ENCODE measurements at places on chromosomes 3 and 15.
A peak's percentile ranks its signal among the peaks of the same experiment; 100 is the strongest.

- peak; percentile 68 for DNase-seq
These were observed 84.9 kb downstream of the ARNT2 start for GRCh38 chr15:80489030-80489594.

DNA sequence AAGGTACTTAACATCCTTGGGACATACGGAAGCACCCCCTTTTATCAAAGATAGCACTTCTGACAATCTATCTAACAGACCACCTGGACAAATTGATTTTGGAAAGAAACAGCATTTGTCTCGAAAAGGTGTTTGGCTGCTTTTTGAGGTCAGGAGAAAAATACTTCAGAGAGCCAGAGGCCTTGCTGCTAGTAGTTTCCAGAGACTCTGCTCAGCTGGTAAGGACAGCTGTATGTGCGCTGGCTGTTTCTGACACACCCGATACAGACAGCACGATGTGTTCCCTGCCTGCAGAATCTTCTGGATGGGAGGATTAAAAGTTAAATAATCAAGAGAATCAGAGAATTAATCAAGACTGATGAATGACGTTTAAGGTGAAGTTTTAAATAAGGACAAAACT is 15.6 kb upstream of the GYG1 start:
- DNase-seq, result no peak

- DNase-seq, result peak; percentile 66
These were observed at the start of gene THRB for GRCh38 chr3:24494618-24495325. TSS of gene THRB (minus strand) at chr3:24494850.

GRCh38 chr15:67762610-67763368 is 62.5 kb upstream of the SKOR1 start:
- peak; percentile 33 for DNase-seq

- no peak for DNase-seq
These were observed 747.5 kb downstream of the NR2F2 start for GRCh38 chr15:97077975-97078374.

- DNase-seq, result no peak
These were observed 2.2 kb downstream of the FURIN start for GRCh38 chr15:90870354-90871138.

DNA sequence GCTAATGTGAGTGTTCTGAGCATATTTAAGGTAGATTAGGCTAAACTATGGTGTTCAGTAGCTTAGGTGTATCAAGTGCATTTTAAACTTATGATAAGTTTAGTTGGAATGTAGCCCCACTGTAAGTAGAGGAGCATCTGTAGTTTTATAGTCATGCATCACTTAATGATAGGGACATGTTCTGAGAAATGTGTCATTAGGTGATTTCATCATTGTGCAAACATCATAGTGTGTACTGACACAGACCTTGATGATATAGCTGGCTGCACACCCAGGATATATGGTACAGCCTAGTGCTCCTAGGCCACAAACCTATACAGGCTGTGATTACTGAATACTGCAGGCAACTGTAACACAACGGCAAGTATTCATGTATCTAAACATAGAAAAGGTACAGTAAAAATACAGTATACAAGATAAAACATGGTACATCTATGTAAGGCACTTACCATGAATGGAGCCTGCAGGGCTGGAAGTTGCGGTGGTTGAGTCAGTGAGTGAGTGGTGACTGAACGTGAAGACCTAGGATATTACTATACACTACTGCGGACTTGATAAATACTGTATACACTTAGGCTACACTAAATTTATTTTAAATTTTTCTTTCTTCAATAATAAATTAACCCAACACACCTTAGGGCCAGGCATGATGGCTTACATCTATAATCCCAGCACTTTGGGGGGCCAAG is 17.9 kb downstream of the DNAH1 start:
- DNase-seq, result no peak

- DNase-seq, result no peak
These were observed 51.6 kb upstream of the CPOX start for GRCh38 chr3:98645039-98645438.

DNA sequence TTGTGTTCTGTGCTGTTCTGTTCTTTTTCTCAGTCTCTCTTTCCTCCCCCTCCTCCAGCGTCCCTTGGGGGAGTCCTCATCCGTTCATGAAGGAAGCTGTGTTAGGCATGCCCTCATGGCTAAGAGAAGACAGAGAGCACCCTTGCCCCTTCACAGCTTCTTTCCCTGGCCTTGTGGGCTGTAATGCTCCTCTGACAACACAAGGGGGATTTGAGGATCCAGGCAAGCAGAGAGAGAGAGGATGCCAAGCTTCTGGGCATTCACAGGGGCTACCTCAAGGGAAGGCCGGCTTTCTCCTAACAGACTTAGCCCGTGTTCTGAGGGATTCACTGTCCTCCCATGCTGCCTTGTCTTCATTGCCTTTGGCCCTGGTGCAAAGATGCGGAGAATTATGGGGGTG is 389.5 kb downstream of the LRTM1 start:
- no peak for DNase-seq

GRCh38 chr3:71146673-71147072 is 436.9 kb downstream of the FOXP1 start:
- DNase-seq, result no peak

DNA sequence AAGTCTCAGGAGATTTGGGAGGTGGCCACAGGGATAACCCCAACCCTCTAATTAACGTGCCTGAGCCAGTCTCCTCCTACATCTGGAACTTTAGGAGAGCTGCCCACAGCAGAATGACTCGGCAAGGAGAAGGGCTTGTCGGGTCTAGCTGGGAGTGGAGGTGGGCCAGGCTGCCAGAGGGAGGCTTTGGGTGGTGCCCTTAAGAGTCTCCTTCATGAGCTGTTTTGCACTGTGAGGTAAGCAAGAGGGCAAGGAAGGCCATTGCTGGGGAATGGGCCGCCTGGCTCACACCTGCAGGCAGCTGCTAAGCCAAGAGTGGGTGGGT is 3.6 kb upstream of the TNK2 start:
- DNase-seq, result no peak

- no peak for DNase-seq
These were observed 34.7 kb downstream of the GAP43 start for GRCh38 chr3:115658032-115658336.

DNA sequence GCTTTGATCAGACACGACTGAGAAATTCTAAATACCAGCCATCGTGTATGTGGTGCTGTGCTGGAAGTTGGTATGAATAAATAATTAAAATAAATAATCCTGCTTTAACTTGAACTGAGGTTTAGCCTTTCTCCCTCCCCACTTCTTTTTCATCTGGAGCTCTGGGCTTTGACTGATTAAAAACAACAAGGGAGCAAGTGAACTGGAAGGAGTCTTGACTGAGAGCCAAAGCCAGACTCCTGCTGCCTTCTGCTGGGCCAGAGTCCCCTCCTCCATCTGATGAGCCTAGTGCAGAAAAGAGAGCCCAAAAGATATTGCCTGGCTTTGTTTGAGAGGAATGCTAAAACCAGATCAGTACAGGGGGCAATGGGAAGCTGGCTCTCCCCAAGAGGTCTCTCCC is 96.0 kb downstream of the CCNL1 start:
- DNase-seq, result peak; percentile 31

GRCh38 chr15:29871401-29871800 is 49.1 kb upstream of the TJP1 start:
- DNase-seq, result no peak

DNA sequence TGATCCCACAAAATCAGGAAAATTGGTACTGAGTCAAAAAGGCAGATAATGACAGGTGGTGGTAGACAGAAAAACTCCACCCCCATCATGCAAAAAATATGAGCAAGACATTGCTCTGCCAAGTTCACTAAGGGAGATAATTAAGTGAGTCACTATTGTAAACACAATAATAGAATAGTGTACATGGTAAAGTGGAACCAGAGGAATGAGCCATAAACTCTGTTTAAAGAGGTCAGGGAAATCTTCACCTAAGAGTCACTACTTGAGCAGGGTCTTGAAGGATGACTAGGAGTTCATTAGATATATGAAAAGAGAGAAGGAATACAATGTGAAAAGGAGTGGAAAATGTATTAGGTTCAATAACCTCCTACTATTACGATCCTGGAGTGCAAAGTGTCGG is 213.4 kb upstream of the PEX5L start:
- no peak for DNase-seq

GRCh38 chr3:180421221-180421620 is 180.7 kb upstream of the TTC14 start:
- no peak for DNase-seq

DNA sequence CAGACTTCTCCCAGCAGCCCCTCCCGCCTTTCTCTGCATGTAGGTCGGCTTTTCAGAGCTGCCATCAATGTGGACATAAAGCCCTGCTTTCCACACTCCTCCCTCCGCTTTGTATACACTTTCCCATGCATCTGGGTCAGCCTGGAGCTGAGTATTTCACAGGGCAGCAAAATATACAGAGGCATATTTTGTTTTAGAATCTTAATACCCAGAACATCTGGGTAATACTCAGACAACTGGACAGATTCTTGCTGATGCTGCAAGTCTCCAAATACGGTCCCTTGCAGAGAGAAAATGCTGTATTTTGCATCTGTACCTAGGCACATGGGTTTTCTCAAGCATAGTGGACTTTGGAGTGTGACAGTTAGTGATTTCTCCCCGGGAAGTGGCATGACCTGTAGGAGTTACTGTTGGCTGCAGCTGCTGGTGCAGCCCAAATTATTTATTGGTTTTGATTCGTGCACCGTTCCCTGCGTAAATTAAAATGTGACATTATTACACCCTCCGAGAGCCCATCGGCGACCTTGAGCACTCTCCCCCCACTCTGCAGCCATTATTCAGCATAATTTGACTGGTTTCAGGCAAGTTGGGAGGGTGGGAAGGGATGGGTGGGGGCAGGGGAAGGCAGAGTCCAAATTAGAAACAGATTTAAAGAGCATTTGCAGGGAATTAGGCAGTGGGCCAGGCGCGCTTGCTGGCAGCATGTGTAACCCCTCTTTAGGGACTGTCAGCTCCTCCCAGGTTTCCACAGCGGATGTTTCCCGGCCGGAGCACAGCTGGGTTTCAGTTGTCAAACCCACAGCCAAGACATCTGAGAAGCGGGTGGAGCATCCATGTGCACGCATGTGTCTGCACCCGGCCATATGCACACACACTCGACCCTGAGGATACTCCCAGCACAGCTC is 100.8 kb downstream of the CPN2 start:
- DNase-seq, result peak; percentile 96

DNA sequence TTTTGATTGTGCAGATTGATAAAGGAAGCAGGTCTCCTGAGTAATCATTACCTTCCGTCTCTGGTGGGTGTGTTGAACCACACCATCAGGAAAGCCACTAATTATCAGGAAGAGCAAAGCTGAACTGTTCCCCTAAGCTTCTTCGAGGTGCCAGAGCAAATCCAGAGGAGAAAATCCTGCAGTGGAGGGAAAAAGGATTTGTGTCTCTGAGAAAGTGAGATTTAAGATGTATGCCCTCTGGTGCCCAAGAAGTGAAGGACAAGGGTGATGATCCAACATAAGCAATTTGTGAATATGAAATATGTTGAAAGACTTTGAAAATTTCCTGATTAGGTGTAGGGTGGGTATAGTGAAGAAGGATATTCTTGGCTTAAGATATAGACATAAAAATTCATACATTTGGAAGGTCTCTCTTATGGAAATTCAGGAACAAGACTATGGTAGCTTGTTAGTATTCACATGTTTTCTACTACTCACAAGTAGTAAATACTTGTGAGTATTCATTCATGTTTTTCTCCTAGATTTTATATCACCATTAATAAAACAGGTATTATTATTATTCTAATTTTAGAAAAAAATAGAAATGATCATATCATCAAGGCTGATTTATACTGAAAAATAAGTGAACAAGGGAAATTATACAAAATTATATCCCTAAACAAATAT is 34.8 kb downstream of the COMMD2 start:
- DNase-seq, result peak; percentile 82

GRCh38 chr3:1207904-1208303 is 115.1 kb downstream of the CNTN6 start:
- peak; percentile 71 for DNase-seq

DNA sequence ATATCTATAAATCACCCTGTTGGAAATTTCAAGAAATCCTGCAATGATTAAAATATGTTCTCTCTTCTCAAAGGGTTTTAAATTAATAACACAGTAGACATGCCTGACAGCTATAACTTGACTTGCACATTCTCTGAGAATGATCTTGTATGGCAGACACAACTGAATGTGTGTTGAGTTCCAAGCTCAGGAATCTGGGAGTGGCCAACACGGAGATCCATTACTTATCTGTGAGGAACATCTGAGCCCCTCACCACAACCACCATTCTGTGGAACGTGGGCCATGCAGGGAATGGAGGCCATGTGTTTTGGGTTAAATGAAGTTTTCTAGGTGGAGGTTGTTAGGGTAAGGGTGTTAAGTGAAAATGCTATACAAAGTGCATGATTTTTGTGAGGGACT is 105.3 kb upstream of the CHMP2B start:
- no peak for DNase-seq

- DNase-seq, result no peak
These were observed 5.0 kb downstream of the FES start for GRCh38 chr15:90889313-90889730.

DNA sequence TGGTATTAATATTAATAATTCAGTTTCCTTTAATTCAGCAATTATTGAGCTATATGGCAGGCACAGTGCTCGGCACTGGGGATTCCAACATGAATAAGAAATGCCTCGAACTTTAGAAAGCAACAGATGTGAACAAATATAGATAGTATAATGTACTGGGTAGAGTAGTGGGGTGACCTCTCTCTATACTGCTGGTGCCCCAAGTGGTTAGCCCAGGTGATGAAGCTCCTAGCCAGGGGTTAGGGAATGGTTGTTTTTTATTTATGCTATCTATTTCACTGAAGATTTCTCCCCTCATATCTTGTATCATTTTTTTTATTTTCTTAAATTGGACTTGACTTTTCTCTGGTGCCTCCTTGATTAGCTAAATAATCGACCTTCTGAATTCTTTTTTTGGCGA is 62.1 kb downstream of the BHLHE40 start:
- DNase-seq, result no peak

DNA sequence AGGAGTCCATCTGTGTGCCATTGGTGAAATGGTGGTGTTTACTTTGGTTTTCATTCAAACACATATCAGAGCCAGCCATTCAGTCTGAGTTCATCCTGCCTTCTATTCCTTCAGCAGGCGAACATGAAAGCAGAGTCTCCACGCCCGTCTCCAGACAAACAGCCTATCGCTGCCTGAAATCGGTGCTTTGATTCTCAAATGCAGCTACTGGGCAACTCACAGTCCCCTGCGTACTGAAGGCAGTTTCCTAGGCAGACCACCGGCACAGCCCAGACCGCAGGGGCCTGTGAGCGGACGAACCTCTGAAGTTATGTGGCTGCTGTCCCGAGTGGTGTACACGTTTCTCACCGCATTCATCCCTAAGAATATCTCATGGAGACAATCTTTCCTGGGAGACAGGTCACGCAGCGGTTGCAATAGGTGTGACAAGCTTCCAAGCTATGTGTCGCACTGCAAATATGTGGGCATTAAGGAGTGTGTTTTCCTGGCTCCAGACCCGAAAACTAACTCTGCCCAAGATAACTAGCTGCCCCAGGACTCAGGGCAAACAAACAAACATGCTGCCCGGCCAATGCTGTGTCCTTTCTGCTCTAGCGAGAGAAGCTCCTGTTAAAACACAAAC is 16.9 kb upstream of the RYR3 start:
- no peak for DNase-seq

- no peak for DNase-seq
These were observed 54.3 kb upstream of the COL6A5 start for GRCh38 chr3:130291148-130291547.

Data from umbilical cord (tissue), 2 donors.